ENCODE measurements at places on chromosomes 3 and 15.

DNA sequence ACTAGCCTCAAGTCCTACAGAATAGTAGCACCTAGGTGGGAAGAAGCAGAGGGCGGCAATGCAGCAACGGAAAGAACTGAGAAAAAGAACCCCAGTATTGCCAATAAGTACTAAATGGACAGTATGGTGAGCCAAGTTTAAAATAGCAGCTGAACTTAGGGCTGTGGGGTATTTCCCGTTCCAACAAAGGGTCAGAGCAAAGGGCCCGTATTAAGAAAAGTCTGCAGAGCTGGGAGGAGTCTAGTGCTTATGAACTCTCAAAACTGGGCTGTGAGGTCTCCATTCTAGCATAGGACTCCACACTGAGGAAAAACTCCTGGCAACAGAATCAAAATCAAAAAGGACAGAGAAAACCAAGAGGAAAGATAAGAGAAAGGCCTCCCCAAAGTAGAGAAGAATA is 250.7 kb downstream of the FOXP1 start:
- no peak for DNase-seq
- H3K4me3 ChIP-seq, result no peak overlapping the region
- H3K27me3 ChIP-seq, result no peaks in the 10 kb centered on the region

- no peaks in the 10 kb centered on the region for H3K4me1 ChIP-seq
- DNase-seq, result no peak
- H3K36me3 ChIP-seq, result no peaks in the 10 kb centered on the region
- no peak overlapping the region for H3K27ac ChIP-seq
Measured at GRCh38 chr3:152505926-152506325, 237.2 kb downstream of the MBNL1 start.

- DNase-seq, result no peak
- no peaks in the 10 kb centered on the region for H3K36me3 ChIP-seq
- H3K27me3 ChIP-seq, result no peaks in the 10 kb centered on the region
- no peak overlapping the region for H3K27ac ChIP-seq
- H3K4me3 ChIP-seq, result no peak overlapping the region
Measured at GRCh38 chr3:463252-464192, 267.0 kb downstream of the CHL1 start.

DNA sequence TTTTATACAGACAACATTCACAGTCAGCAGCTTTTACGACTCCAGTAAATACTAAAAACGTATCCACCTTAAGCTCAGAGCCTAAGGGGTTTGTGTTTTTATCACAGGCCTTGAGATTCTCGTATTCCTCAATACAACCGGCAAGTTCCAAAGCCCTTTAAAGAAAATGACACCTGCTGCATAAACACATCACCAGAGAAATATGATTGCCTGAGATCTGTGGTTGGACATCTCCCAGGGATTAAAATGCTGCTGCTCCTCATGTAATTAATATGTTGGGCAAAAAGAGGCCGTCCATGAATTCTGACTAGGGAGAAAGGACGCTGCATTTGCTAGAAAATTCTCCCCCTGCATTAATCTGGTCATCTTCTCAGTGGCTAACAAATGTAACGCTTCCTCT is 544.8 kb downstream of the MAGI1 start:
- no peaks in the 10 kb centered on the region for H3K27me3 ChIP-seq
- H3K4me1 ChIP-seq, result no peaks in the 10 kb centered on the region

DNA sequence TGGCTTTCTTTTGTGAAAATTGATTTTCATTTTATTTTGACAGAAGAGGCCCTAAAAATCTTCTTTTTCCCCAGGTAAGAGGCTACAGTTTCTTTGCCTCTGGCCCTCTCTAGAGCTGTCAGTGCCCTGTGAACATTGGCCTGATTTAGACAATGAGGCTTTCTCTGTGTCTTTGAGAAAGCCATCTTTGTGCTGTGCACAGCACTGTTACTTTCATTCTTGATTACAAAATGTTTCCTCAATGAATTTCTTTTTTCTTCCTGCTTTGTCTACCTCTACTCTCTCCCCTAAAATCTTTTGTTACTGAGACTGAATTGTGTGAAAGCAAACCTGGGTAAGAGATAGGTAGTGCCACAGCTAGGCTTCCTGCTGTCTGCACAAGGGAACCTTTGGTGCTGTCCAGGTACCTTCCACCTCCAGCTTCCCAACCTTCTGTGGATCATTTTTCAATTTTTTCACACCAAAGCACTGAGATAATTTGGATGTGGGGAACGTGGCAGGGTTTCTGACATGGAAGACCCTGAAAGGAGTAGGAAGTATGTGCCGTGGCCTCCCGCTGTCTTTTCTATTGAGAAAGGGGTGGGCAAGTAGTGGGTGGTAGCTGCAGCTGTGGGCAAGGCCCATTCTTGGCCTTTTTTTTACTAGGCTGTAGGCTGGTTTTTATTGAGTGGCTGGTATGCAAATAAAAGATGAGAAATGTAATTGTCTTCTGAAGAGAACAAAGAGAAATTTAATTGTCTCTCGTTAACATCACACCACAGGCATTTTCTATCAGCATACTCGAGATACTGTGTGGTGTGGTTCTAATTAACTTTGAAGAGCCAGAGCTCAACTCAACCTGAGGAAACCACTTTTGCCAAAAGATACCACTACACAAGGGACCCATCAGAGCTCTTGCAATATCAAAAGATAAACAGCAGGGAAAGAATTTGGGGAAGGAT is 21.0 kb downstream of the RAB8B start:
- no peaks in the 10 kb centered on the region for H3K27me3 ChIP-seq
- peak; percentile 78 for DNase-seq
- H3K36me3 ChIP-seq, result no peaks in the 10 kb centered on the region
- H3K4me1 ChIP-seq, result peaks cover 3% of the 10 kb centered on the region
- H3K4me3 ChIP-seq, result no peak overlapping the region

DNA sequence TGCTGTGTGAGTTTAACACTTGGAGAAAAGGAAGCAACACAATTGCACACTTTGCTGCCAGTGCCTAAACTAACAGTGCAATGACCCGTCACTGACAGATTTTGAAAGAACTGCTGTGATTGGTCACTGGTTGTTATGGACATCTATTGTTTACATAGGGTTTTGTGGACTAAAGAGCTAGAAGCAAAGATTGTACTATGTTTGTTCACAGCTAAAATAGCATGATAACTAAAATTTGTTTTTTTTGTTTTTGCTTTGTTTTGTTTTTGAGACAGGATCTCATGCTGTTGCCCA is 112.4 kb upstream of the GOLGA8J start:
- no peaks in the 10 kb centered on the region for H3K36me3 ChIP-seq
- no peak overlapping the region for H3K4me3 ChIP-seq
- no peak overlapping the region for H3K27ac ChIP-seq

GRCh38 chr3:93843981-93844380 is 129.7 kb downstream of the PROS1 start:
- no peaks in the 10 kb centered on the region for H3K27me3 ChIP-seq
- peak; percentile 43 for DNase-seq
- H3K36me3 ChIP-seq, result no peaks in the 10 kb centered on the region

- no peak overlapping the region for H3K27ac ChIP-seq
- no peaks in the 10 kb centered on the region for H3K27me3 ChIP-seq
- H3K4me3 ChIP-seq, result no peak overlapping the region
- H3K4me1 ChIP-seq, result no peaks in the 10 kb centered on the region
- no peak for DNase-seq
Measured at GRCh38 chr3:139289860-139290524, 53.8 kb upstream of the MRPS22 start.

DNA sequence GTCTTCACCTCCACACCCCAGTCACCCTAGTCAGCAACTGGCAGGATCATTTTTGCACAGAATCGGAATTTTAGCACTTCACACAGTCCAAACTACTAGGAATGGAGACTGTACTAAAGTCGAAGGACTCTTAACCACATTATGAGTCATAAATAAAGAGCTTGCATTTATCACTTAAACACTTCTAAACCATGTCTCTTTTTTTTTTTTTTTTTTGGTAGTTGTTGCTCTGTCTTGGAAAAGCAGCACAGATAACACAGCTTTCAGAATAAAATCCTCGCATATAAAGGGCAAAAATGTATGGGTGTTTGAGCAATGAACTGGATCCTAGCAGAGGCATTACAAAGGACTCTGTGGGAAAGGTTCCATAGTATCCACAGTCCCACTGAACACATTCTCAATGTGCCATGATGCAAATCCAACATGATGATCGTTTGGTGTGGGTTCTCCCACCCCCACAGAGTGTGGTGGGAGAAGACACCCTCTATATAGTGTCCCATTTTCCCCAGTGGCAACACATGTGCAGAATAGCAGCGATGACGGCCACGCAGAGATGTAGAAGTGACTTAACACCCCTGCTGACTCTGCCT is 47.1 kb downstream of the FOXP1 start:
- peaks cover 4% of the 10 kb centered on the region for H3K4me1 ChIP-seq
- no peaks in the 10 kb centered on the region for H3K27me3 ChIP-seq
- H3K36me3 ChIP-seq, result no peaks in the 10 kb centered on the region
- H3K4me3 ChIP-seq, result no peak overlapping the region
- no peak for DNase-seq

GRCh38 chr3:27254896-27255295 is 114.3 kb downstream of the NEK10 start:
- no peaks in the 10 kb centered on the region for H3K27me3 ChIP-seq
- no peaks in the 10 kb centered on the region for H3K36me3 ChIP-seq
- H3K4me3 ChIP-seq, result no peak overlapping the region
- H3K4me1 ChIP-seq, result no peaks in the 10 kb centered on the region

DNA sequence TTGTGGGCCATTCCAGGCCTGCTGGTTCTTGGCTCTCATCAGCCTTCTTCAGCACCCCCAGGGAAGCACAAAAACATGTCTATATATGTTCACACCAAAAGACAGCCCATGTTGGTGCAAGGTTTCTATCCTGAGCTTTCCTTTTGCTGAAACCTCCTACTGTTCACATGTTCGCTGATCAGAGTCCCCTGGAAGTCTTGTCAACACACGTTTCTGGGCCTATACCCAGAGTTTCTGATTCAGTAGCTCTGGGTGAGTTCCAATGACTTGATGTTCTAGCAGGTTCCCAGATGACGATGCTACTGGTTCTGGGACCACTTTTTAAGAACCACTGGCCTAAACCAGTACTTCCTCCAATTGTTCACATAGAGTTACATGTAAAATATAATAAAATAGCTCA is 46.0 kb downstream of the SUCNR1 start:
- no peaks in the 10 kb centered on the region for H3K36me3 ChIP-seq
- no peak for DNase-seq
- H3K4me3 ChIP-seq, result no peak overlapping the region
- no peaks in the 10 kb centered on the region for H3K4me1 ChIP-seq
- H3K27ac ChIP-seq, result no peak overlapping the region

GRCh38 chr3:66031102-66031698 is 7.5 kb downstream of the MAGI1 start:
- H3K4me3 ChIP-seq, result no peak overlapping the region
- no peak overlapping the region for H3K27ac ChIP-seq
- H3K4me1 ChIP-seq, result peaks cover 8% of the 10 kb centered on the region
- no peak for DNase-seq
- no peaks in the 10 kb centered on the region for H3K27me3 ChIP-seq
- no peaks in the 10 kb centered on the region for H3K36me3 ChIP-seq

GRCh38 chr3:155972885-155973584 is 102.6 kb downstream of the GMPS start:
- H3K27me3 ChIP-seq, result no peaks in the 10 kb centered on the region
- no peaks in the 10 kb centered on the region for H3K4me1 ChIP-seq
- H3K27ac ChIP-seq, result no peak overlapping the region
- H3K4me3 ChIP-seq, result no peak overlapping the region

- no peak for DNase-seq
- no peaks in the 10 kb centered on the region for H3K27me3 ChIP-seq
- H3K36me3 ChIP-seq, result no peaks in the 10 kb centered on the region
- no peaks in the 10 kb centered on the region for H3K4me1 ChIP-seq
- H3K4me3 ChIP-seq, result no peak overlapping the region
Measured at GRCh38 chr3:56787784-56788256, 13.9 kb downstream of the ARHGEF3 start.

GRCh38 chr3:119967353-119968006 is 126.8 kb downstream of the GSK3B start:
- H3K27ac ChIP-seq, result no peak overlapping the region
- no peaks in the 10 kb centered on the region for H3K27me3 ChIP-seq
- no peak overlapping the region for H3K4me3 ChIP-seq

- H3K36me3 ChIP-seq, result no peaks in the 10 kb centered on the region
- H3K4me3 ChIP-seq, result no peak overlapping the region
- no peak overlapping the region for H3K27ac ChIP-seq
- DNase-seq, result no peak
- H3K4me1 ChIP-seq, result no peaks in the 10 kb centered on the region
Measured at GRCh38 chr3:135383301-135383700, 582.2 kb upstream of the PPP2R3A start.

- H3K27ac ChIP-seq, result no peak overlapping the region
- no peaks in the 10 kb centered on the region for H3K27me3 ChIP-seq
- no peak overlapping the region for H3K4me3 ChIP-seq
- no peak for DNase-seq
- no peaks in the 10 kb centered on the region for H3K36me3 ChIP-seq
Measured at GRCh38 chr3:66439666-66440344, 61.0 kb downstream of the LRIG1 start.

GRCh38 chr15:29356786-29357185 is 87.2 kb upstream of the NSMCE3 start:
- no peak overlapping the region for H3K27ac ChIP-seq
- H3K4me3 ChIP-seq, result no peak overlapping the region
- no peaks in the 10 kb centered on the region for H3K27me3 ChIP-seq
- DNase-seq, result no peak
- H3K36me3 ChIP-seq, result no peaks in the 10 kb centered on the region
- no peaks in the 10 kb centered on the region for H3K4me1 ChIP-seq

GRCh38 chr3:126533506-126533905 is 9.6 kb downstream of the CHST13 start:
- H3K4me3 ChIP-seq, result no peak overlapping the region
- H3K27ac ChIP-seq, result no peak overlapping the region
- DNase-seq, result no peak
- no peaks in the 10 kb centered on the region for H3K36me3 ChIP-seq

DNA sequence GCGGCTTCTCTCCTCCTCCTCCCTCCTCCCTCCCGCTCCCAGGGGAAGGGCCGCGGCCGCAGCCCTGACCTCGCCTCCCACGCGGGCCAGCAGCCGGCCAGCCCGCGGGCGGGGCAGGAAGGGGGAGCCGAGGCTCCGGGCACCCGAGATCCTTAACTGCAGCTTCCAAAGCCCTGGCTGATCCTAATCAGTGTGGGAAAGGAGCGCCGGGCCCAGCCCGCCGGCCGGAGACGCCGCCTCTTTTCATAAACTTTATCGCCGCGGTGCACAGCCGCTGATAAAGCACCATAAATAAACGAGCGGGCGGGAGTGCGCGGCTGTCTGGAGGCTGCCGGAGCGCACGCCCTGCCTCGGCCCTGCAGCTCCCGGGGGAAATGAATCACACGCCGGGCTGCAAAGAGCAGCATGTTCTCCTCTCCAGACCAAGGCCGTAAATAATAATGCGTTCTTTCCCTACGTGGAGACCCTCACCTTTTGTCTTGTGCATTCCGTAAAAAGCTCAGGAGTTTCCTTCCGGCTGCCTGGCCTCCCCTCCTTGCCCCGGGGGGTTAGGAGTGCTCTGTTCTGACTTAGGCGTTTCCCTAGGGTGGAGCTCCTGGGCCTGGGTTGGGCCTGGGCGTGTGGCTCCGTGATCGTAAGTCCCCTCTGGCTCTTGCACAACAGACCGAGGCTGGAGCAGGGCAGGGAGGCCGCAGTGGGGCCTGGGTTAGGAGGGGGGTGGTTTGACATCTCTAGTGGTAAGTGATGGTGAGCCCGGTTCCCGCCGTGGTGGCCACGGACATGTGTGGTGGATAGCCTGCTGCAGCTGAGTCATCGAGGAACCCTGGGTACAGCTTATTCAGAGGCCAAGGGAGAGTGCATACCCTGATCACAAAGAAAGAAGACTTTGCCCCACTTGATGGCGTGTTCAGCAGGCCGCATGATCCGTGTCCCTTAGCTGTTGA is 132.6 kb upstream of the HES1 start:
- H3K27me3 ChIP-seq, result no peaks in the 10 kb centered on the region
- no peak overlapping the region for H3K4me3 ChIP-seq
- H3K36me3 ChIP-seq, result no peaks in the 10 kb centered on the region
- H3K4me1 ChIP-seq, result peaks cover 9% of the 10 kb centered on the region
- DNase-seq, result peak; percentile 89
